ENCODE measurements at places on chromosomes 12 and 14. TPM values are rescaled to one million over a fixed set of nuclear protein-coding genes. Genes with fewer than 3 reads are reported as not detected.

The WNT5B gene
- polyA plus RNA-seq, result 5.6 TPM

The KRT4 gene
- 0.51 TPM for polyA plus RNA-seq

The CPSF6 gene
- polyA plus RNA-seq, result 122 TPM

The GRIN2B gene
- 1.1 TPM for polyA plus RNA-seq

The APOLD1 gene
- polyA plus RNA-seq, result 10.3 TPM

The FGF6 gene
- polyA plus RNA-seq, result not detected

The ASPG gene
- 14.9 TPM for polyA plus RNA-seq

The BICDL1 gene
- polyA plus RNA-seq, result 32.4 TPM

The VSIG10 gene
- 18.3 TPM for polyA plus RNA-seq

The KRT72 gene
- polyA plus RNA-seq, result not detected
